ENCODE measurements at places on chromosomes 2 and 18.

- DNase-seq: no peak
Measured at GRCh38 chr2:1607971-1608688, 136.2 kb downstream of the PXDN start.

GRCh38 chr18:64882896-64883295, 734.0 kb upstream of the LINC00305 start:
- DNase-seq: no peak

DNA sequence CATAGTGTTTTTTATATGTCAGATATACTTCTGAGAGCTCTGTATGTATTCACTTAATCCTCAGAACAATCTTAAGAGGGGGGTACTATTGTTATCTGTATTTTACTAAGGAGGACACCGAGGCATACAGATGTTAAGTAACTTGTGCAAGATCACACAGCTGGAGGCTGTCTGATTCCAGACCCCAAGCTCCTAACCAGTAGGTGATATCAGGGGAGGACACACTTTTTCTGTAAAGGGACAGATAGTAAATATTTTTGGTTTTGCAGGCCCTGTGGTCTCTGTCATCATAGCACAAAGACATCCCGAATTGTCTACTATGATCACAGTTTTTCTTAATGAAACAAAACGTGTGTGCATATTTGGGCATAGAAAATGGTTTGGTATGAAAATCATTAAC, 143.7 kb downstream of the LAMA3 start:
- DNase-seq: no peak

- no peak for DNase-seq
Measured at GRCh38 chr2:101832114-101832513, 134.6 kb downstream of the MAP4K4 start.

- no peak for DNase-seq
Measured at GRCh38 chr2:19225931-19226330, 132.5 kb downstream of the OSR1 start.

GRCh38 chr18:66931010-66931409, 327.1 kb upstream of the CDH19 start:
- no peak for DNase-seq

GRCh38 chr2:223008162-223008561, 43.8 kb upstream of the KCNE4 start:
- no peak for DNase-seq

DNA sequence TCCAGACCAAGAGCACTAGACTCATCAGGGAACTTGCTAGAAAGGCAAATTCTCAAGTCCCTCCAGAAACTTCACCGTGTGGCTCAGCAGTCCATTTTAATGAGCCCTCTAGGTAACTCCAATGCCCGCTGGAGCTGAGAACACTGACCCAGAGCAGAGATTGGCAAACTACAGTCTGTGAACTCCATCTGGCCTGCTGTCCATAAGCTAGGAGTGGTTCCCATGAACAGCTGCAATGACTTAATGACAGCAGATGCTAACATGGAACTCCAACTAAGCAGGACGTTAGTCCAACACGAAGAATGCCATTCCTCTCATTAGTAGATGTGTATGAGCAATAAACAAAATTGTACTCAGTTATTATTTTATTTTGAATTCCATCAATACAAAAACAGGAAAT, 371.9 kb downstream of the STK39 start:
- DNase-seq: no peak

GRCh38 chr18:36442717-36443116, 145.2 kb downstream of the FHOD3 start:
- no peak for DNase-seq

DNA sequence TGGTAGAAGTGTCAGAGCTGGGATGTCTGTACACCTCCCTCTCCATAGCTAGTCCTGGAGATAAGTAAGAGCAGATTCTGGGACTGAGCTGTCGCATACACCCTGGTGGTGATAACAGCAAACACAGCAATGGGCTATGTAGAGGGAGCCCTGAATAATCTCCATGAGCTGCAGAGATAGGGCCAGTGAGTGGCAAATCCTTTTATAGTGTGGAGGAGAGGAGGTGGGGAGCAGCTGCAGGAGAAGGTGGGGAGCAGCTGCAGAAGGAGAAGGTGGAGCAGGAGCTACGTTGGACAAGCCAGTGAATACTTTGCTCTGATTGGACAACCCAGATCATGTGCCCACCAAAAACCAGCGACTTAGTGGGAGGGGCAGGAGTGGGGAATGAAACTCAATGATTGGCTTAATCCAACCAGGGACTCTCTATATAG, 85.5 kb downstream of the TMEM247 start:
- no peak for DNase-seq

GRCh38 chr2:105215586-105216192, 25.9 kb upstream of the GPR45 start:
- DNase-seq: no peak

DNA sequence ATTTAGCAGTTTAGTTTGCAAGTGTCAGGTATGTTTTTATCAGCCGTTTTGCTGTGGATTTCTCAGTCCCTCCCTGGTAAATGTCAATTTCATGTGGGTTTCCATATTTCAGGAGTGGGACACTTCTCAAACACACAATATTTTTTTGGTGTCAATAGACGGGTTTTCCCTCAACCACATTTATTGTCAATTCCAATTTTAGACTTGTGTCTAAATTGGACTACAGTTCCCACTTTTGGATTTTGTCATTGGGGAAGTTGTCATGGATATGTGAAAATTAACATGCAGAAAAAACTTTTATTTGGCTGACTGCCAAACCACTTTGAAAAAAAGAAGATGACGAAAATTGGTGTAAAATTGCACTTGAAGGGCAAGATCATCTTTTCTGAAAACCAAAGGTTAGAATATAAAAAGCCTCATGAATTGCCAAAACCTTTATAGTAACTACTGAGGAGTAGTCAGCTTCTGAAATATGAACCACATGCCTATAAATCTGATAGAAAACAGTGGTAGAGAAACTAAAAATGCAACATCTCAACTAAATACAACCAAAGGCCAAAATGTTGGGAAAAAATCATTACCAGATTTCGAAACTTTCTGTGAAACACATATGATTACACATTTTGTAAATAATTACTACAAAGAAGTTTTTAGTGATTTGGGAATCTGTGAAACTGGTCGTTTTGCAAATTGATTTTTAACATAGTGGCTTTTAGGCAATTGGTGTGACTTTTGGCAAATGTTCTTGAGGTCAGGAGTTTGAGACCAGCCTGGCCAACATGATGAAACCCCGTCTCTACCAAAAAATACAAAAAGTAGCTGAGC, 106.4 kb downstream of the BCL2L11 start:
- no peak for DNase-seq

DNA sequence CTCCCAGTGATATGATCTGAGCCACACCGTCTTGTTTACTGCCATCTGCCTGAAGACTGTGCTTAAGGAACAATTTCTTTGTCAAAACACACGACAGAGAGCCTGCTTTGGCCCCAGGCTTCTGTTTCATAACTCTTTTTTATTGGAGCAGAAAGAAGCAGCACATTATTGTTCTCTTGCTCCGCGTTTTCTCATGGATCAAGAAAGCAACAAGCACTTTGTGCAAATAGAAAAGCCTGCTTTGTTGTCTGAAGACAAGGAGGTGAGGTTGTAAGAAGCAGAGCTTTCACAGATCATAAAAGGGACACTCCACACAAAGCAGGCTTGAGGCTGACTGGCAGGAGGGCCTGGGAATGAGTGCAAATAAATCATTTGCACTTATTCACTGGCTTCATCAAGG, 118.3 kb upstream of the FAM136A start:
- DNase-seq: no peak

GRCh38 chr2:48249631-48250473, 280.1 kb upstream of the STON1 start:
- DNase-seq: peak; percentile 81

GRCh38 chr2:88481691-88482336, 29.3 kb upstream of the FOXI3 start:
- no peak for DNase-seq

DNA sequence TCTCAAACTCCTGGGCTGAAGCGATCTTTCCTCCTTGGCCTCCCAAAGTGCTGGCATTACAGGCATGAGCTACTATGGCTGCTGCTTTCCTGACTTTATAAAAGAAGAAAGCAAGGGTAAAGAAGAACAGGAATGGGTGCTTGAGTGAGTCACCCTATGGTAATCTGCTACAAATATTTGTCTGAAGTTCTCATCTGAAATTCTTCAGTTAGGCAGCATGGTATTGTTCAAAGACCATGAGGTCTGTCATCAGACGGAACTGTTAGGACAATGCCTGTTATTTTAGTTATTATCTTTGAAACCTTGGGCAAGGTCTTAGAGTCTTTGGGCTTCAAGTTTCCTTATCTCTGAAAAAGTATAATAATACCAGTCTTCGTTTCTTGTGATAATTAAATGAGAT, 695.8 kb downstream of the RNF144A start:
- DNase-seq: no peak

GRCh38 chr2:189267925-189268579, 88.5 kb upstream of the COL5A2 start:
- DNase-seq: no peak

DNA sequence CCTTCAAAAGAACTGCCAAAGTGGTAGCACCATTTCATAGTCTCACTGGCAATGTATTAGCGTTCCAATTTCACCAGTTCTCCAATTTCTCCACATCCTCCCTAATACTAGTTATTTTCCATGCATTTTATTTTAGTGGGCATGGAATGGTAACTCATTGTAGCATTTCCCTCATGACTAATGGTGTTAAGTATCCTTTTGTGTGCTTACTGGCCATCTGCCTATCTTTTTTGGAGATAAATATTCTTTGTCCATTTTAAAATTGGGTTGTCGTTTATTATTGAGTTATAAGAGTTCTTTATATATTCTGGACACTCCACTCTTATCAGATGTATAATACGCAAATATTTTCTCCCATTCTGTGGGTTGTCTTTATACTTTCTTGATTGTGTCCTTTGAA, 107.1 kb downstream of the THADA start:
- no peak for DNase-seq

GRCh38 chr2:69582582-69583176, 60.9 kb downstream of the AAK1 start:
- no peak for DNase-seq

DNA sequence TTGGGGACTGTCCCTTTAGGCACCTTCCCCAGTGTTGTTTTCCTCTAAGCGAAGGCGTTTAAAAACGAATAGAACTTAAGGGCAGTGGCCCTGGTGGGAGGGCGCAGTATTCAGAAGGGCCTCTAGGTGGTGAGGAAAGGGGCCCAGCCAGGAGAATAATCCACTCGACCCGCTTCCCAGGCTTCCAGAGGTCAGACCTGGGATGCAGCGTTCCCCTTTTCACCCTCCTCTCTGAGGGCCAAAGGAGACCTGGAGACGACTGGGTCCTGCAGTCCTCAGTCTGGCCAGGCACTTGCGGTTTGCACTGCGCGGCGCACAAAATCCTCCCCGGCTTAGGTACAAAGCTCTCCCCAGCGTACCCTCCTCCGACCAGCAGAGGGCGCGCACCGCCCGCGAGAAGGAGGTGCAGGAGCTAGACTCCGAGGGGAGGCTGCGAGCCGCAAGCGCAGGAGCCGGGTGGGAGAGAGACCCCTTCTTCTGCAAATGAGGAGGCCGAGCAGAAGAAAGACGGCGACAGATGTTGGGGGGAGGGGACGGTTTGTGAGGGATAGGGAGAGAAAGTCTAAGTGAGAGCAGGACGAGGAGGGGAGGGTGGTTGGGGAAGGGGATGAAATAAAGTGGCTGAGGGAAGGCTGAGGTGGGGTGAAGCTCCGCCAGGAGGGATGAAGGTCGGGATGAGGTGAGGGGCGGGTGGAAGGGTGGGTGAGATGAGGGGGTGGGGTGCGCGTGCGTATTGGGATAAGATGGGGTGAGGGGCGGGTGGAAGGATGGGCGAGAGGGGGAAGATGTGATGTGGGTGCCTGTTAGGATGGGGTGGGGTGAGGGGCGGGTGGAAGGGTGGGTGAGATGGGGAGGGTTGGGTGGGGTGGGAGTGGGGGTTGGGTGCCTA, 4.9 kb downstream of the FEV start:
- DNase-seq: peak; percentile 94

DNA sequence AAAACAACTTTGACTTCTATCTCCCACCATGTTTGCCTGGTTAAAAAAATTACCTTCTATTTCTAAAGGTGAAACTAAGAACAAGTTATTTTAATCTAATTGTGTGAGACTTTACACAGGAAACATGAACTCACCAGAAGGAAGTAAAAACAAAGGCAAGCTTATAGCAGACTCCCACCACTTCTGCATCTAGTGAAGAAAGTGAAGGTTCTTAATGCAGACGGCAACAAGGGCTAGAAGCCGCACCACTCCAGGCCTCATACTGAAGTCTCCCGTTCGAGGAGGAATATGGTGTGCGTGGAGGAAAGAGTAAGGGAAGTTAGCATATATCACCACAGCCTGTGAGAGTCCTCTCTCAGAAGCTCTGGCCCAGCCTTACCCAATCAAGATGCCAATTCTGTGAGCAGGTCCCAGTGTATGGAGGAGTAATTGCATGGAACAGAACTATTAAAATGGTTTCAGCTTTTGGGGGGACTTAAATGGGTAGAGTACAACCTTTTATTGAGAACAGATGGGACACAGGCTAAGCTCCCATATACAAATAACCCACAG, 958.7 kb downstream of the BCL11A start:
- DNase-seq: no peak

DNA sequence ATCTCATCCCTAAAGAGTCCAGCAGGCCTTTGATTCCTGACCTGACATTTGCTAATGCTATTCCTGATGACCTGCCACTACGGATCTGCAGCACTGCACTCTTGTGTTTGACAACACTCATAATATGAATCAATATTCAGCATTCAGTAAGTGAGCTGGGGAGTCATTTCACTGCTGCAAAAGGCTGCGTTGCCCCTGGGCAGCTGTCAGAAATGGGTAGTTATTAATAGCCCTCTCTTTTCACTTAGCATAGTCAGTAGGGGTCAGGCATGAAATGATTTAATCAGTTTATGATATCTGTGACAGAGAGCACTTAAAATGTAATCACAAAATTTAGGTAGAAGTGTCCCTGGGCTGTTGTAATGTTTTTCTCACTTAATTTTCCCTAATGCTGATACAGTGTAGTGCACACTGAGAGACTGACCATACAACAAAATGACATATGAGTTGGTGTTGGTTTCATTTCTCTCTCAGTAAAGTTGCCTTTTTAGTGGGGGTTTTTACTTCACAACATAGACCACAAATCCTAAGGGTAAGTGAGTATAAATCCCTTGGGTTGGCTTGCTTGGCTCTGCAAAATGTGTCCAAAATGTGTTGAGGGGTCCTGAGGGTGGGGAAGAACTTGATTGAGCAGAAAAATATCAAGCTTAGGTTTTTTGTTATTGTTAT, 184.8 kb downstream of the CAMKMT start:
- no peak for DNase-seq

DNA sequence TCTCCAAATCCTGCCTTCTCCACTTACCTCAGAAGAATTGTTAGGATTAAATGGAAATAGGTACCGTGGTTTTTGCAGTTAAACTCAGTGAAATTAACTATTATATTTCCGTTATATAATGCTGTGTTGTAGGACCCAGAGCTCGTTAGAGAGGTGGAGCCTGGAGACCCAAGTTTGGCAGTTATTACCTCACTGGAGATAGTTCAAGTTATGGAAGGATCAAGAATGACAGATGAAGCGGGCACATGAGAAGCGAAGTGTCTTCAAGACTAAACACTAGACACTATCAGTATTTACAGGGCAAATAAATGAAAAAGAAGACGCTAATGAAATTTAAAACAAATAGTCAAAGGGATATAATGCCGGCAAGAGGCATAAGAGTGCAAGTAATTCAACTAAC, 866 bp downstream of the CWC22 start:
- DNase-seq: no peak

- no peak for DNase-seq
Measured at GRCh38 chr2:163345795-163346573, 389.8 kb downstream of the FIGN start.

- no peak for DNase-seq
Measured at GRCh38 chr2:215870088-215870490, 143.3 kb downstream of the MREG start.

- DNase-seq: no peak
Measured at GRCh38 chr2:205193836-205194228, 488.5 kb upstream of the NRP2 start.
